NCI-H1417 (cell line): ENCODE measurements at places on chromosomes 13 and 19.
A peak's percentile ranks its signal among the peaks of the same experiment; 100 is the strongest.

DNA sequence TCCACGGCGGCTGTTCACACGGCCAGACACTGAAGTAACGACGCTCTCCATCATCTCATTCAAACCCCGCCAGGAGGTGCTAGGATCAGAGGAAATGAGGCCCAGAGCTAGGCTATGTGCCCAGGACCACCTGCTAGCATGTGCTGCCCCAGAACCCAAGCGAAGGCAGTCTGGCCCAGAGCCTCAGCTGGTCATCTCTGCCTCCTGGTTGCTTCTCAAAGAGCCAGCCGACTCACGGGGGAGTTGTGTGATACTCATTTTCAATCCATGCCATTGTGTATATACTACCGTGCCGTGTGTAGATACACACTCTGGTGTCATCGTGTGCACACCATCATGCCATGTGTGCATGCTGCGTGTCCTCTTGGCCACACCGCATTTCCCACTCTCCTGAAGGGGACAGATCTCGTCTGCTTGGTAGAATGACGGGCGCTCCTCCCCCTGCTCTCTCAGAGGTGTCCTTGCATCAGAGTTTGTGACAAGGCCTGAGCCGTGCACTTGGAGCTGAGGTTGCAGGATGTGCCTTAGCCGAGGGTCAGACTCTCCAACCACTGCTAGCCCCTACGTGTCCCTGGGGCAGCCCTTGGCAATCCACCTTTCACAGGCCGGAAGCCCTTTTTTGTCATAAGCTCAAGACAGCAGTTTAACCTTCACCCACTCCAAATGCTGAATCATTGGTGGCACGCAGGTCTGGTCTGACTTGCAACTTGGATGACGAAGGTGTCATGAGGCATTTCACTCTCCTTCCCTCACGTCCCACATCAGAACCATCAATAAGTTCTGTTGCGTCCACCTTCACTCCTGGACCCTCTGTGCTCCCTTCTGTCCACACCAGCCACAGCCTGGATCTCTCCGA is 130.4 kb downstream of the CRYL1 start:
- DNase-seq = no peak

GRCh38 chr19:41746593-41747227 is 8.6 kb upstream of the CEACAM6 start:
- DNase-seq = peak; percentile 88

GRCh38 chr13:51066091-51066831 is 44.8 kb downstream of the C13orf42 start:
- no peak for DNase-seq

DNA sequence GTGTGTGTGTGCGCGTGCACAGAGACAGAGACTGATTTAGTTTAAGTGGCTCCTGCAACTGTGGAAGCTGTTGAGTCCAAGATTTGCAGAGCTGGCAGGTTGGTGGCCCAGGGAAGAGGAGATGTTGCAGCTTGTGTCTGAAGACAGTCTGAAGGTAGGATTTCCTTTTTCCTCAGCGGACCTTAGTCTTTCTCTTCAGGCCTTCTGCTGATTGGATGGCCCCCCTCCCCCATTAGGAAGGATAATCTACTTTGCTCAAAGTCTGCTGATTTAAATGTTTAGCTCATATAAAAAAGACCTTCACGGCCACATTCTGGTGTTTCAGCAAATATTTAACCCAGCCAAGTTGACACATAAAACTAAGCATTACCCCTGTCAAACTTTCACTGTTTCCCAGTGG is 84.3 kb downstream of the SLC15A1 start:
- no peak for DNase-seq

GRCh38 chr19:16586991-16587832 is 15.0 kb upstream of the SLC35E1 start:
- DNase-seq = no peak

DNA sequence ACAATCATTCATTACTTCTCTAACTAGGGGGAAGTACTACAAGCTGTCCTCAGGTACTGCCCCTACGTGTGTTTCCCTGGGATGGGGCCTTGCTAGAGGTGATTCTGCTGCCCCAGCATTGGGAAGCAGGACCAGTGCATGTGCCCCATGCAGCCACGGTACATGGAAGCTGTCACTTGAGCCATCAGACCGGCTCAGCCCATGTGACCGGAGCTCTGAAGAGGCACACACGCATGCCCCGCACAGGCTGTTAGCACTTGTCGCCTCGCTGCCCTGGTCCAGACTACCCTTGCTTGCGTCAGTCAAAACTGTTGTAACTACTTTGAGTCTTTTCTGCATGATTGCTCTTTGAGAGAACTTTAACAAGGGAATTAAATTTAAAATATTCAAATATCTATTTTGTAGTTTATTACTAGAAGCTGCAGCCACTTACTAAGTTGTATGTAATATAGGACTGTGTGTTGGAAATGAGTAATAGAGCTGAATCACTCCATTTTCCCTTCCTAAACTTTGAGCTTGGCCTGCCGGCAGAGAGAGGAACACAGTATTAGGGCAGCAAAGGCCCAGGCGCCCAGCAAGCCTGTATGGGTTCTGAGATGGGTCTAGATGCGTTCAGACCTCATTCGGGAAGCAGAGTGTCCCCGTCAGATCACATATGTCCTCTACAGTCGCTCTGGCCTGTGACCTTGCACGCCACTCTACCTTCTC is 42.2 kb downstream of the DHRS12 start:
- peak; percentile 75 for DNase-seq

DNA sequence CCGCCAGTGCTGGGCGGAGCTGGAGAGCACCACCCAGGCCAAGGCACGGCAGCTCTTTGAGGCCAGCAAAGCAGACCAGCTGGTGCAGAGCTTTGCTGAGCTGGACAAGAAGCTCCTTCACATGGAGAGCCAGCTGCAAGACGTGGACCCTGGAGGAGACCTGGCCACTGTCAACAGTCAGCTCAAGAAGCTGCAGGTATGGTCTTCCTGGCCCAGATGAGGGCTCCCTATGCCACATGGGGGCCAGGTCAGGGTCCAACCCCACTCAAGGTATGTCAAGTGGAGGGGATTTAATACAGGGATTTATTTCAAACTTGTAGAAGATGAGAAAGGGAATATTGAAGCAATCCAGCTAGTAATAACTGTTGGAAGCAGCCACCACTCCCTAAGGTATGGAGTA is 42.5 kb upstream of the SHKBP1 start:
- DNase-seq = no peak

- DNase-seq = no peak
These were observed 213.9 kb upstream of the SLITRK1 start for GRCh38 chr13:84096216-84096615.

- DNase-seq = no peak
These were observed 7.0 kb upstream of the SPACA6 start for GRCh38 chr19:51686171-51686570.

DNA sequence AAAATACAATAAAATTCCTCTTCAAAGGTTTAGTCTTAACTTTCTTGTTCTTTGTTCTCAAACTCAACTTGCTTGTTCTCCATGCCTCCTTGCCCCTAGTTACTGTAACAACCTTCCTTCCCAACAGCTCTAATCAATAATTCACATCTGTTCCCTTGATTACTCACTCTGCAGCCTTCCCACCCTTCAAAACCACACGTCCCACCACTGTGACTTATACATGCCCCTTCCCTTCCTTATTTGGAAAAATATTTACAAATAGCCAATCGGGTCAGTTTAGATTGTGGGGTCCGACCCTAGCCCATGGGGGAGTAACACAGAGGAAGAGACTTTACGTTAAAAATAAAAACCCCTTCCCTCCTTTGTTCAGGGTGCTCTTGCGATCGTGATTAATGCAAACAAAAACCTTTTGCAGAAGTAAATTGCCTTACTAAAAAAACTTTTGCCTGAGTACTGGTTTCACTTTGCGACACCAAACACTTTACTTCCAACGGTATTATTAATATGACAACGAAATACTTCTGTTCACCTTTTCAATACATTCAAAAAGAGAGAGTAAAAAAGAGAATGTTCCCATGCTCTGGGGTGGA is 512 bp upstream of the ZNF93 start:
- DNase-seq = peak; percentile 84

DNA sequence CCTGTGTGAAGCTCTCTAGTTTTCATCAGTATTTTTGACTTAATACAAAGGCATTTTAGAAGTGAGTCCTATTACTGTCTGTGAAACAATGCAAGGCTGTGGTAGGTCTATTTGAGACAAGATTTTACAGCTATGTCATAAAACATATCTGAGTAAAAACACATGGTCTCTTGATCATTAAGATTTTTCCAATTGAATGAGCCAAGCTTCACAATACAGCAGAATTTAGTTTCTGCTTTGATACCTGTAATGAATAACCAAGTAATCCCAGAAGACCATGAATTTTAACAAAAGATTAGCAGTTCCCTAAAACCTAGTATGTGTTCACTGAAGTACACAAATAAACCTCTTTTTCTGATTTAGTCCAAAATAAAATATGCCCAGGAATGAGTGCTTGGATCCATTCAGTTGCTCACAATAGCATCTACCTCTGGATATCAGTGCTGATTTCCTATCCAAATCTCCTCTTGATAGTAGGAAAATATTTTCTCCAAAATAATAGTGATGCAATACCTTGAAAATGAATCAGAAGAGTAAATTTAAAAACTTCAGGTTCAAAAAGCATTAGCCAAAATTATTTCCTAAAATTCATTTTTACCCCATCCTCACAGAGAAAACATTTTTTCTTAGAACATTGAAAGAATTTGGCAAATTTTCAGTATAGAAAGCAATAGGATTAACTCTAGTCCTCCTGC is 533.5 kb upstream of the SGCG start:
- DNase-seq = no peak

GRCh38 chr13:35514061-35514477 is 37.6 kb upstream of the MAB21L1 start:
- no peak for DNase-seq

DNA sequence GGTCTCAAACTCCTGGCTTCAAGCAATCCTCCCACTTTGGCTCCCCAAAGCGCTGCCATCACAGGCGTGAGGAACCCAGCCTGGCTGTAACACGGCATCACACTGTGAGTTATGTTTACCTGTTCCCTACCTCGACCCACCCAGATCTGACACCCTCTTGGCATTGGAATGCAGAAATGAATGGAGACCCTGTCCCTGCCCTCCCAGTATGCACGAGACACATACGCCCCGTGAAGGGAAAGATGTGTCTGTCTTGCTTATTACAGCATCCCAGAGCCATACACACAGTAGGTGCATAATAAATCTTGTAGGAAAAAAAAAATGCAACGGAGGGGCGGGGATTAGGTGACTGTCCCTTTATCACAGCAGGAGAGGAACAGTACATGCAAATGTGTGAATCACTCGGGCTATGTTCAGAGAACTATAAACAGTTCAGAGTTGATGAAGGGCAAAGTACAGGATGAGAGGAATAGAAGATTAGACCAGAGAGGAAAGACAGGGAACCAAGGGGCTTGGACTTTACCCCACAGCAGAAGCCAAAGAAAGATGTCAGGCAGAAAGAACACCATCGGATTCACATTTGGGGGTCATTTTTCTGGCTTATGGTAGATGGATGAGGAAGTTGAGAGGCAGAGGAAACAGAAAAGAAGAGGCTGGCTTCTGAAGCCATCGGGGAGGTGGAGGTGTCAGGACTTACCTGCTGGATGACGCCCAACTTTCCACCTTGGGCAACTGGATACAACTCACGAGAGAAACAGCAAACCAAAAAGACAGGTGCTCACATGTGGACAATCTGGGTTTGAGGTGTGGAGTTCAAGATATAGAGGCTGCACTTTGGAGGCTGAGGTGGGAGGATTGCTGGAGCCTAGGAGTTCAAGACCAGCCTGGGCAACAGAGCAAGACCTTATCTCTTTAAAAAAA is 94.3 kb downstream of the INSR start:
- no peak for DNase-seq

DNA sequence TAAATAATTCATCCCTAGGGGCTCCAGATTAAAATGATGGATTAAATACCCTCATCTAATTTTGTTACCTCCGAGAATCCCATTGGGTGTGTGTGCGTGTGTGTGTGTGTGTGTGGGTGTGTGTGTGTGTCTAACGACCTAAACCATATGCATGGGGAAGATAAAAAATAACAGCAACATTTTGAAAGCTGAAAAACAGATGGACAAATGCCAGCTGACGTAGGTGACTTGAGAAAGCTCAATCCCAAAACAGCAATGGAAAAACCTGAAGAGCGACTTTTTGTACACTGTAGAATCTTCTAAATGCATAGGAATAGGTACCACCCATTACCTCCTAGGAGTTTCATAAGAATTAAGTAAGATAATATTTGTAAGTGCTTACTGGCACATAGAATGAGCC is 8.7 kb upstream of the RPL21 start:
- DNase-seq = no peak

DNA sequence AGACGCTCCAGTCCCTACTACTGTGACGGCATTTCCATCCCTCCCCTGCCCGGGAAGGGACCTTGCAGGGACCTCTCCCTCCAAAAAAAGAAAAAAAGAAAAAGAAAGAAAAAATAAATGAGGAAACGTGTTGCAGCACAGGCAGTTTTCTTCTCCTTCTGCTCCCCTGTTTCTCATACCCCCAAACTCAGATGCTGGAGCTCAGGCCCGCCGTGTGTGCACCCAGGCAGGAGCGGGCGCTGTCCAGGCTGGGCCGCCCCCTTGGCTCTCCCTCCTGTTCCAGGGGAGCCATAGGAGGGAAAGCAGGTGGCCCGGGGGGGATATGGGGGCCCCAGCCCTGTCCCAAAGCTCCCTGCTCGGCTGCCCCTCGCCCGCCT is 5.8 kb downstream of the YIPF2 start:
- DNase-seq = no peak

DNA sequence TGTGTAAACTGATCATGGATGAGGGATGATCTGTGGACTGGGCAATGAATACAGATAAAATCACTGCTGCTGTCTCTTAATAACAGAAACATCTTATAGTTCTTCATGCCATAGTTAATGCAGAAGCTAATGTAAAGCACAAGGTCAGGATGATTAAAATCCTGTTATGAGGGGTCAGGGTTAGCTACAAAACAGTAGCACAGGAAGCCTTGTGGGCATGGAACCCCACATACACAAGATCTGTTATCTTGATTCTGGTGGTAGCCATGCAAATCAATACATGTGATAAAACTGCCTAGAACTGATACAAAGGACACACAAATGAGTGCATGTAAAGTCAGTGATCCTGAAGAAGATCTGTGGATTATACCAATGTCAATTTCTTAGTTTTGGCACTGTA is 96.4 kb downstream of the KLF12 start:
- no peak for DNase-seq

DNA sequence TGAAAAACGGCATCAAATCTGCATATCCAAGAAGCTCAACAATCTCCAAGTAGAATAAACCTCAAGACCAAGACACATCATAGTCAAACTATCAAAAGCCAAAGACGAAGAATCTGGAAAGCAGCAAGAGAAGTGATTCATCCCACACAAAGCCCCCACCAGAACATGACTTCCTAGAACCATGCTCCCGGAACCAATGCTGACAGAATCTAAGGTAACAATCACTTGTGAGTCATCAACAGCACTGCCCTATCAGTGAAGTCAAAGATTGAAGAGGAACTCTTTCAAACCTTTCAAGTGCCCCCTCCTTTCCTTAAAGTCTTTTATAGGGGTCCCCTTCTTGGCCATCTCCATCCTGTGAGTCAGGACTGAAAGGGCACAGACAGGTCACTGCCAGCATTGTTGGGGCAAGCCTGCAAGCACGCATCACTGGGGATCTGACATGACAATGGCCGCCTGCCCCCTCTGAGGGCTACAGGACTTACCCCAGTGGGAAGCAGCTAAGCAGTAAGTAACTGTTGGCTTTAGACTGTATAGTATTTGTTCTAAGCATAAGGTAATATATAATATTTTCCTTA is at the start of gene CCDC70:
Gene CCDC70 (plus strand): TSS at position 247 of the 578 bp plus-strand sequence. CDS start 3,443 bp downstream, outside the sequence.
- DNase-seq = no peak

- no peak for DNase-seq
These were observed 87.9 kb downstream of the DIAPH3 start for GRCh38 chr13:60075850-60076249.
